ENCODE measurements at places on chromosomes 3 and 15.

- DNase-seq = no peak
Observed at GRCh38 chr3:52920841-52921240, 23.5 kb upstream of the STIMATE start.

DNA sequence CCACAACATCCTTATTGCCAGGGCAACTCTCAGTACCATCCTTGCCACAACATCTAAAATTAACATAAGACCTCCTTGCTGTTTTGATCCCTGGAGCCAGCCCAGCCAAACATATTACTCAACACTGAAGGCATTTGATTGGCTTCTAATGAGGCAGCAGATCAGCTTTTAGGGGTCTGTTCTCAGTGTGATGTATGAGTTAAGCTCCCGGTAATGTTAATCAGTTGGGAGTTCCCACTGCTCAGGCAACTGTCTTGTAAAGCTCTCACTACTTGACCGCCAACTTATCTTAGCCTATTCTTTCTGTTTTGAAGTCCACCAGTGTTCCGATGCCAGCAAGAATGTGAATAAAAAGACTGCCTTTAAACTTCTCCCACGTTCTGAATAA, 158.9 kb downstream of the FOXB1 start:
- DNase-seq = no peak

- DNase-seq = no peak
Observed at GRCh38 chr15:58705105-58705504, 44.4 kb downstream of the ADAM10 start.

DNA sequence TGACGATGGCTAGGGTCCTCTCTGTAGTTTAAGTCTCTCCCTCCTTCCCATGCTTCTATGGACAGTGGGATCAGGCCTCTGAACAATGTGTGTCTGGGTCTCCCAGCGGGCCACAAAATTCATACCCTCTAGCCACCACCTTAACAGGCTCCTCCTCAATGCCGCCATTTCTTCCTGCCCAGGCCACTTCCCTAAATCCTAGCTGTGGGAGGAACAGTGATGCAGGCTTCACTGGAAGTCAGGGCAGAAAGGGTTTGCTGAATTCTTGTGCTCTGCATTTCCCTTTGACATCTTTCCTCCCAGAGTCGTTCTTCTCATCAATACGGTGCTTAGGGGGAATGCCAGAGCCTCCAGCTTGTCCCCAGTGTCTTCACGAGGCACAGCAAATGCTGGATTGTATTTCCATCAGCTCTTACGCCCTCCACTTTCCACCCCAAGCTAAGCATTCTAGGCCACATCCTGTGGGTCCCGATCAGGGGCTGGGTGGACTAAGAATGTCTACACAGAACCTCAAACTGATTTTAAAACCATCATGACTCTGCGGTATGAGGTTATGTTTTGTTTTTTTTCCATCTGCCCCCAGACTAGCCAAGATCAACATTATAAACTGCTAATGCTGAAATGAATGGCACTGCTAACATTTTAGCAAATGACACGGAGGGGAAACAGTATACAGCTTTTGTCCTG, 11.9 kb upstream of the LDHAL6B start:
- no peak for DNase-seq

DNA sequence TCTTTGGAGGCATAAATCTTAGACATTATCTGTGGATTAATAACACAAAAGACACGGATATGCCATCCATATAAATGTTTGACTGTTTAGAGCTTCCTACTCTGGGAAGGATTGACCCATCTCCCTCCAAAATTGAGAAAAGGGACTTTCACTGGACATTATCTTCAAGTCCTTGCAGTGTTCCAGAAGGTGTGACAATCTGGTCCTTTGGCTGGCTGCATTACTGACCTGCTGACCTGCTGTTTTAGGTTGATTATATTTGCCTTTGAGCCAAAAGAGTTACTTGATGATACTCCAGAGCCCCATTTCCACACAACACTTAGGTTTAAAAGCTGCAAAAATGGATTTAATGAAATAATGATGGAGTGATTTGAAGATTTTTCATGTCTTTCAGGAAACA, 504.6 kb downstream of the LPP start:
- no peak for DNase-seq

- DNase-seq = no peak
Observed at GRCh38 chr15:38036790-38037338, 102.4 kb downstream of the TMCO5A start.
